ENCODE measurements at places on chromosomes 5 and 9. TPM values are rescaled to one million over a fixed set of nuclear protein-coding genes. Genes with fewer than 3 reads are reported as not detected.

The SYK gene
- total RNA-seq: not detected

The TEX48 gene
- not detected for total RNA-seq

The SURF2 gene
- total RNA-seq: 10.3 TPM

The IPO11 gene
- 24.2 TPM for total RNA-seq

The TRIM36 gene
- 0.36 TPM for total RNA-seq

The LHX6 gene
- total RNA-seq: not detected

The CYSRT1 gene
- 1.1 TPM for total RNA-seq

The ROR2 gene
- 13.8 TPM for total RNA-seq

The NUDT12 gene
- 16.3 TPM for total RNA-seq

The CCDC171 gene
- total RNA-seq: 5.8 TPM

The MED10 gene
- 12.4 TPM for total RNA-seq

The MARCHF3 gene
- 3.5 TPM for total RNA-seq

The NTRK2 gene
- total RNA-seq: 3.3 TPM

All from osteoblast (primary cell).